ENCODE measurements at places on chromosomes 5 and 9.

DNA sequence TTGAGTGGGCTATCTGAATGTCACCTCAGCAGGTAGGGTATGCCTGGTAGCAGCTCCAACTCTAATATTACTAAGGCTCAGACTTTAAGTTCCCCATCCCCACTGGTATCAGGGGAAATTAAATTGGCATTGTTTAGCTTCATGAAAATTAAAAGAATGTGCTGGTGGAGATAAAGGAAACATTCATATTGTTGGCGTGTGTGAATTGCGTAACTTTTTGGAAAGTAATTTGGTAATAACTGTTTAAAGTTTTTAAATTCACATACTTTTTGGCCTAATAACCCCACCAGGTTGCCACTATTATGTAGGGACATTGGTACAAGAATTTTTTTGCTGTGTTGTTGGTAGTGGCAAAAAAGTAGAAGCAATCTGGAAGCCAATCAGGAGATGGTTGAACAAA, 29.4 kb downstream of the TNPO1 start:
- DNase-seq: no peak

DNA sequence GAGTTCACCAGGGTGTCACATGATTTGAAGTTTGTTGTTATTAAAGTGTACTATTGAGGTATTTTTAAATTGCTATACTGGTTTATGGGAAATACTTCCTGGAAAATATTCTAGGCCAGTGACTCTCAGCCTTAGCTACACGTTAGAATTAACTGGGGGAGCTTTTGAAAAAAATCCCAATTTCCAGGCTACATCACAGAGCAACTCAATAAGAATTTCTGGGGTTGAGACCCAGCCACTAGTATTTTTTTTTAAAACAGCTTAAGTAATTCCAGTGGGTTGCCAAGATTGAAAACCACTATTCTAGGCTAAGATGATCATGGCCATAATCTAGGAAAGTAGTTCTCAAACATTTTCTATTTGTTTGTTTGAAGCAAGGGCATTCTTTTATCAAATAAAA, 142.9 kb upstream of the GRIA1 start:
- DNase-seq: no peak

DNA sequence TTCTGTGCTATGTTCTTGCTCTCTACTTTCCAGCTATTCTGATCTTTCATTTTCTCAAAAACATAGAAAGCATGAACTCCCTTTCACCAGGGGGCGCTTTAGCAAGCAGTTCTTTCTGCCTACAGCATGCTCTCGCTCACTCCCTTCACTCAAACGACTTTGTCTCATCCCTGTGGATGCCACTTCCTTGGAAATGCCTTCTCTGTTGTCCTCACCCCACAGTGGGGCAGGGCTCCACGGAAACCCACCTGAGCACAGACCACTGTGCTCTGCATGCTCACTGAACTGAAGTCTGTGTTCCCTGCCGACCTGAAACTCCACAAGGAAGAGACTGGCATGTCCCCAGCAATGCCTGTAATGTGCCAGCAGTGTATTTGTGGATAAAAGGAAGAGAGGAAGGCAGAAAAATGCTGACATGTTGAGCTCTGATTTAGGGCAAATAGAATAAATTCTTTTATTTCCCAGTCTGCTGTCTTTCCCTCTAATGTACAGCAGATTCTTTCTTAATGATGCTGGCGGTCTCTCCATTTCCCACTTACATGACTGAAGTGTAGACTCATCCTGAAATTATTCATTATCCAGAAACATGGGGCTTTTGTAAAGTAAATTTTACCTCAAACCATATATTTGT, 4.9 kb upstream of the ROR2 start:
- DNase-seq: no peak

- DNase-seq: no peak
Observed at GRCh38 chr9:8287501-8287900, 487.9 kb upstream of the DMAC1 start.

DNA sequence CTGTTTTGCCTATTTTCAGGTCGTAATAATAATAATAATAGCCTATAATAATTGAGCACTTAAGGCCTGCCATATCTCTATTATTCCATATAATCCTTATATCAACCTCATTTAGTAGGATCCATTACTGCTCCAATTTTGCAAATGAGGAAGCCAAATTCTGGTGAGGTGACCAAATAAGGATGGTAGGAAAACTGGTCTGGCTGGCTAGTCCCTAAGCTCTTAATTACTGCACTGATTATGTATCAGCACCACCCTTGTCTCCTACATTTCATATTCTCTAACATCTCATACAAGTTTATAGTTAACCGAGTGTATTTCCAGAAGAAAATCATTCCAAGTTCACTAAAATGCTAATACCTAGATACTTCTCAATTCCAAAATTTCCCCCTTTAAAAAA, 166.5 kb upstream of the RGMB start:
- DNase-seq: no peak

GRCh38 chr5:156764176-156764971, 85.7 kb upstream of the PPP1R2B start:
- DNase-seq: no peak

DNA sequence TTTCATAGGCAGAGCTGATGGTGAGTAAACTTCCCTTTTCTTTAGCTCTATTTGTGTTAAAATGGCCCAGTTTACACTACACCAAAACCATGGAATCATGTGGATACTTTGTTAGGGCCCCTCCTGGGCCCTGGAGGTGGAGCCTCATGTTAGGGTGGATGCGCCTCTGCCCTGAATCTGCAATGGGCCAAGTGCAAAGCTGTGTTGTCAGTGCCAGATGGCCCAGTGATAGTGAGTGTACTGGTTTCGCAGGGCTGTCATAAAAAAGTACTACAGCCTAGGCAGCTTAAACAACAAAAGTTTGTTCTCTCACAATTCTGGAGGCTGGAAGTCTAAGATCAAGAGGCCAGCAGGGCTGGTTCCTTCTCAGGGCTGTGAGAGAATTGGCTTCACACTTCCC, 64.8 kb downstream of the HSPA4 start:
- no peak for DNase-seq

DNA sequence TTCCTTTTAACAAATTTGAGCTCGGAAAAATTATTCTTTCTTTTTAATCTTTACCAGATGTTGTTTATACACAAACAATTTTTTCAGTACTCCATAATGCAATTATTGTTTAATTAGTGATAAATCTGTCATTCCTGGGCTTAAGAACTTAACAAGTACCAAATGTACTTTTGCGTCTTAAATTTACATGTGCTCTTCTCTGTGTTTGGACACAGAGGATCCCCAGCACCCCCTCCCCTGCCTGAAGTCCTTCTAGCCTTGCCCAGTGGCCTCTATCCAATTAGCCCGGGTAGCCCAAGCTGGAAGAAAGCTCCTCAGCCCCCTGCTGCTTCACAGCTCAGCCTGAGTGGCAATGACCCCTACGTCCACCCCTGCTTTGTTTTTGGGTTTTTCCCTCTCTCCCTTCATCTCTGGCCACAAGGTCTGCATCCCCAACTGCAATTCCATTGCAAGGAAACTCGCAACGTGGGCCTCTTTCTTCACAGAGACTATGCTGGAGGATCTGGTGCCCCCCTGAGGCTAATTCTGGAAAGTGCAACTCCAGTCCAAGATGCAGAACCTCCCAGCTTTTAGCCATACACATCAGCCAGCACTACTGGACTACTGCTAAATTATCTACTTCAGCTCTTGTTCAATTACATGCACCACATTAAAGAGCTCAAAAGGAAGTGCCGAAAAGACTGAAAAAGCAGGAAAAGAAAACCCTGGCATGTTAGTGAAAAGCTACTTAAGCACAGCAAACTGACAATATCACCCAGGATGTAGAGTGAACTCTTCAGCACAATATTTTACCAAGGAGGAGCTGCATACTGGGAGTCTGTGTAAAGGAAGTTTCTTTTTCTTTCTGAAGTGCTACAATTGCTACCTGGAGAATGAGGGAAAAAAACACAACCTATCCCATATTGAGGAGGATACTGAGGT, 186.2 kb downstream of the FANCC start:
- DNase-seq: peak; percentile 43

GRCh38 chr9:110356639-110357395, 19.2 kb upstream of the TXNDC8 start:
- no peak for DNase-seq

DNA sequence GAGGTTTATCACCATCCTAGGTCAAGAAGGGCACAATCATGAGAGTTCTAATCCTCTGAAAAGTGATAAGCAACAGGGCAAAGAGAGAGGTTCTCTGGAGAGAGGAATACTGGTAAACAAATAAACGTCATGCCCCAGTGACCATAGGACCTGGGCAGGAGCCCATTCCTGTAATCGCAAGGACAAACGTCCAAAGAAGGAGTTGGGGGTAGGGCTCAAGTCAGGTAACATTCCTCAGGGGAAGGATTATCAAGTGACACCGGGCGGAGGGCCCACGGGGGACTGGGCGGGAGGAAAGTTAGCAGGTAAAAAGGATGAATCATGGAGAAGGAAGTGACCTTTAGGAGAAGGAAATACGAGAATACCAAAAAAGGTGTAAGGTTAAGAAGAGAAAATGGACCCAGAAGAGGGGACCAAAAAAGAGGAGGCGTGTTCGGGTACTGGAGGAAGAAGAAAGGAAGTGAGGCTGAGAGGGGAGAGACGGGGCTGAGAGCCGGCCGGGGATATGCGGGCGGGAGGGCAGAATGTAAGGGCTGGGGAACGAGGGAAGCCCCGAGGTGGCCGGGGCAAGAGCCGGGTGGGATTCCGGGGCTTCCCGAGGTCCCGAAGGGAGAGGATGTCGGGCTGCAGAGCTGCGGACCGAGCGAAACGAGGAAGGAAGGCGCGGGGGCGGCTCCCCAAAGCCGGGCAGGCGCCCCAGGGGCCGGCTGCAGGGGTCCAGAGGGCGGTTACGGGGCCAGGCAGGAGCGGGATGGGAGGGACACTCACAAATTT, 583 bp downstream of the DIAPH1 start:
- DNase-seq: peak; percentile 37

- DNase-seq: no peak
Observed at GRCh38 chr5:67487862-67488261, 291.3 kb upstream of the CD180 start.

DNA sequence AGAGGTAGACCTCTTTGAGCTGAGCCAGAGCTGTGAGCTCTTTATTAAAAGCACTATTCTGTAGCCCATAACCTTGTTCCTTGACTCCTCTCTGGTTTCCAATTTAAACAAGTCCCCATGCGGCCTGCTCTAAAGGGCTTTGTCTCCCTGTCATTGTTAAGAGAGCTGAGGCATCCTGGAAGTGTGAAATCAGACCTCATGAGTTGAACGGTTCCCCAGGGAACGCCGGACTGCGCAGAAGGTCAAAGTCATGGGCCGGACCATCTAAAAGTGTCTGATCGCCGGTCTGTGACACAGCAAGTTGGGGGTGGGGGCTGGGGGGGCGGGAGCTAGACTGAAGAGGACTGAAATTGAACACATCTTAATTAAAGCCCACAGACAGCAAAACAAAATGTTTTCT, 265.8 kb downstream of the SLF1 start:
- no peak for DNase-seq

GRCh38 chr9:133587051-133587450, 22.1 kb downstream of the FAM163B start:
- DNase-seq: no peak

- no peak for DNase-seq
Observed at GRCh38 chr5:180975338-180975737, 13.3 kb upstream of the BTNL3 start.

- no peak for DNase-seq
Observed at GRCh38 chr5:123803359-123803758, 291.4 kb downstream of the CSNK1G3 start.

- DNase-seq: no peak
Observed at GRCh38 chr5:43730832-43731342, 127.9 kb downstream of the NNT start.

DNA sequence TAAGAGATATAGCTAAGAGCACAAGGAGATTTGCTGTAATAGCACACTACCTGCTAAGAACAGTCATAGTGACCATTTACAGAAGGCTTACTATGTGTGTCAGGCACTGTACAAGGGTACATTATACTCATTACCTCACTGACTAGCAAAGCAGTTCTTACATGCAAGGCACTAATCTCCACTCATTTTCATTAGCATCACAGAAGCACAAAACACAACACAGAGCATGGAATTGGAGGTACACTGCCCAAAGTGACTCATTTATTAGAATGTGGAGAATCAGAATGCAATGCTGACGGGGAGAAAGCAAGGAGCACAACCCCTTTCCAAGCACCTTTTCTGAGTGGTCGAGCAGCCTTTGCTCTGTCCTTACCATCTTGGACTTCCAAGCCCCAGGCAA, 169.7 kb downstream of the ENTREP1 start:
- no peak for DNase-seq

GRCh38 chr9:38039090-38039906, 29.7 kb downstream of the SHB start:
- DNase-seq: no peak

GRCh38 chr5:163506726-163507125, 1.3 kb downstream of the MAT2B start:
- no peak for DNase-seq

DNA sequence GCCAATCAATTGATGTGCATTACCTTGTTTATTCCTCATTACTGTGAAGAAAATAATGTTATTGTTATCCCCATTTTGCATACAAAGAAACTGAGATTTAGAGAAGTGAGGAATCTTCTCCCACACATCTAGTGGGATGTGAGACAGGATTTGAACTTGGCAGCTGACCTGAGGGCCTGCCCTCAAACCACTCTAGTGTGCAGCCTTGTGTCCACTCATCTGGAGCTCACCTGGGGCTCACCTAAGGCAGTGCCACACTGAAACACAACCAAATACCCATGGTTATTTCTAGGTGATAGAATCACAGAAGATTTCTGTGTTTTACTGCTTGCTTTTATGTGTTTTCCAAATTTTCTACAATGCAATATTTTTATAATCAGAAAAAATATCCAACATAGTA, 94.7 kb upstream of the SAP30L start:
- no peak for DNase-seq

DNA sequence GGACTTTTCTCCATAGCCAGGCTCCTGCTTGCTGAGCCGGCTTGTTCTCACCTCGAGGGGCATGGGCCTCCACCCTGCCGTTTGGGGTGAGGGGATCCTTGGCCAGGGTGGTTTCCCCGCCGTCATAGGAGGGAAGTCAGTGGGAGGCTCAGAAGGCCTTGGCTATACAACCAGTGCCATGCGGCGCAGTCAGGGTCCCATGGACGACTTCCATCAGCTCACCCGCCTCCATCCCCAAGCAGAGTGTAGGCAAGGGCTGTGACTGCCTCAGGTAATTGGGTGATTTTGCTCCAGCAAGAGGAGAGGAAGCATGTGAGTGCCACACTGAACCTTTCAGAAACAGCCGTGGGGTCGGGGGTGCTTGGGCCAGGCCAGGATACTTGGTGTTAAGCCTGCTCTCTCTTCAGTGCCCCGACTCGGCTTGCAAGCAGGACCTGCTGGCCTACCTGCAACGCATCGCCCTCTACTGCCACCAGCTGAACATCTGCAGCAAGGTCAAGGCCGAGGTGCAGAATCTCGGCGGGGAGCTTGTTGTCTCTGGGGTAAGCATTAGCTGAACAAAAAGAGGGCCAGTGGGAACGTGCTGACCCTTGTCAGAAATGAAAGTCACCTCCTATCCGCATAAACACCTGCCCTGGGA, 57.2 kb upstream of the LRRTM2 start:
- no peak for DNase-seq

GRCh38 chr9:136085815-136086212, 9.3 kb downstream of the NACC2 start:
- DNase-seq: peak; percentile 76

GRCh38 chr5:161400583-161400982, 145.9 kb downstream of the GABRB2 start:
- no peak for DNase-seq

GRCh38 chr9:81619353-81620001, 69.9 kb downstream of the TLE1 start:
- peak; percentile 9 for DNase-seq

All from C1 segment of cervical spinal cord (tissue), 14 donors.